Activated CD4-positive, alpha-beta T cell treated with anti-CD3 and anti-CD28 coated beads, Interleukin-2, amount 10 ng/mL, durations not matched to agents 7 days and 5 days (primary cell): ENCODE measurements at places on chromosomes 16 and 17.

DNA sequence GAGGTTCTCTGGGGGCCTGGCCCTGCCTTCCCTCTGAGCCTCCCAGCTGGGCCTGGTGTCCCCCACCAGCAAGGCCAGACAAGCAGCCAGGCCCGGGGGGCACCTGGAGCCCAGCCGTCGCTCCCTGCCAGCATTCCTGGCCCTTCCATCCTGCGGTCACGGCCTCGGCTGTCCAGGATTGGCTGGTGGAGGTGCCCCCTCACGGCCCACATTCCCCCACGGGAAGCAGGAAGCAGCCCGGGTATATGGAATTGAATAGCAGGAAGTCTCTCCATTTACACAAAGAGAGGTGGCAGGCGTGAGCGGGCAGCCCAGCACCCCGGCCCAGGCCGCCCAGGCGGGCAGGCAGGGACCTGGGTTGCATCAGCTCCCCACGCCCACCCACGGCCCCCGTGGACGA is 14.5 kb downstream of the TRAF7 start:
- DNase-seq: no peak

GRCh38 chr16:988471-989353 is 7.1 kb downstream of the SOX8 start:
- no peak for DNase-seq

DNA sequence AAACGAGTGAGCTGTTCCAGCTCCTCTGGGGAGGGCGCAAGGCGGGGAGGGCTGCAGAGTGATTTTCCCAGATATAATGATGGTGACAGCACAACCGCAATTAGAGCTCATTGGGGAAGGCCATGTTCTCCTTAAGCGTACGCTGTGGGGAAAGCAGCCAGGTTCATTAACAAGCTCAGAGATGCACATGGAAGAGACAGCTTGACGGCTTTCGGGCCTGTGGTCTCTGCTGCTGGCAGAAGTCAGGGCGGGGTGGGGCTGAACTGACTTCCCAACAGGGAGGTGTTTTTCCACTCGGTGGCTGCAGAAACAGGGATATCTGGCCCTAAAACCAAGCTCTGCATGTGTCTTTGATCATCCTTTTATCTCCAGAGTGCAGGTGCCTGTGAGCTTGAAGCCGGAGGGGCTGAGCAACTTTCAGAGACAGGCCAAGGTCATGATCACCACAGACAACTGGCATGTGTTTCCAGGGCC is 24.0 kb upstream of the CACNG1 start:
- no peak for DNase-seq

GRCh38 chr16:71870818-71871217 is 13.2 kb downstream of the ZNF821 start:
- DNase-seq: no peak

- no peak for DNase-seq
Observed at GRCh38 chr16:66171578-66171977, 194.9 kb upstream of the CDH5 start.

DNA sequence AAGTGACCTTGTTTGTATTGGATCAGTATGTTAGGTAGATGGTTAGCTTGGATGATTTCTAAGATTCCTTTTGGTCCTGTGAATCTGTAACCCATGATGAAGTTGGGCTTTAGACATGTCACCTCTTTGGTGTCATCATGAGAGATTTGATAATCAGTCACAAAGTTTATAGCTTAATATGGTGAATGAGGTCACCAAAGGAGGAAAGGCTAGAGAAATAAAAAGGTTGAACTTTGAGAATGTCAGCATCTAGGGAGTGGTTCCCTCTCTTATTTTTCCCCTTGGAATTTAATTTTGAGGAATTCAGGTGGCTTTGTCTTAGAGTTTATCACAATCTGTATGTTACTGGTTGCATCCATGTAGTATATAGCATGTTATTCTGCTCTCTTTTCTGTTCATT is 45.3 kb downstream of the NLK start:
- DNase-seq: no peak

DNA sequence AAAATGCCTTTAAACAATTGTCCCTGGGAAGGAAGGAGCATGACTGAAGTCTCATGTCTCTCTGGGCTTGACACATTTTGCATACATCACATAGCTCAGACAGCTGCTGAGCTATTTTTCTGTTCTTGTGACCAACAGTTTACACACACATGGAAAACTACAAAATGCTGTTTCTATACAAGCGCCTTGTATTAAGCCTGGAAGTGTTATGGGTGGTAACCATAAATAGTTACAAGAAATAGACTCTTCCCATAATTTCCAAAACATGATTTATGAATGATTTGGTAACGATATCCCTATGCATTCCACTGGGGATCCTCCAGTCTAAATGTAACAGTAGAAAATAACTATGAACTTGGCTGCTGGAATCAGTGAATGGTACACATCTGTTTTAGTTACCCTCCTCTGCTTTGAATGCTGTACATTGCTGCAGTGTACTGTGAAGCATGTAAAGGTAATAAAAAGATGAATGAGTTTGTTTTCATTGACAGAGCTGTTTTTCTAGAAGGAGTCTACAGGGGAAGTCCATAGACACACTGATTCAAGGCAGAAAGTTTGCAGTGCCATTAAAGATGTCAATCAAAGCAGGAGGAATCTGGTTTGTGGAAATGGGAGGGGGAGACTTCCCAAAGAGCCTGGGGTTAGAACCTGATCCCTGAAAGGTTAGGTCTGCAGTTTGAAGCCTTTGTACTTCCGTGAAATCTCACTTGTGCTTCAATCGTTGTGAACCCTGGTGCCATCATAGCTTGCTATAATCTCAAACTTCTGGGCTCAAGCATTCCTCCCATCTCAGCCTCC is 5.0 kb downstream of the ACSF2 start:
- DNase-seq: no peak

GRCh38 chr16:75130150-75130771 is 13.7 kb upstream of the LDHD start:
- DNase-seq: no peak

- no peak for DNase-seq
Observed at GRCh38 chr16:79182616-79183015, 417.9 kb downstream of the MAF start.

GRCh38 chr17:1379930-1380313 is 20.1 kb downstream of the YWHAE start:
- no peak for DNase-seq

GRCh38 chr16:1980030-1980769 is 1.1 kb downstream of the NOXO1 start:
- DNase-seq: no peak

DNA sequence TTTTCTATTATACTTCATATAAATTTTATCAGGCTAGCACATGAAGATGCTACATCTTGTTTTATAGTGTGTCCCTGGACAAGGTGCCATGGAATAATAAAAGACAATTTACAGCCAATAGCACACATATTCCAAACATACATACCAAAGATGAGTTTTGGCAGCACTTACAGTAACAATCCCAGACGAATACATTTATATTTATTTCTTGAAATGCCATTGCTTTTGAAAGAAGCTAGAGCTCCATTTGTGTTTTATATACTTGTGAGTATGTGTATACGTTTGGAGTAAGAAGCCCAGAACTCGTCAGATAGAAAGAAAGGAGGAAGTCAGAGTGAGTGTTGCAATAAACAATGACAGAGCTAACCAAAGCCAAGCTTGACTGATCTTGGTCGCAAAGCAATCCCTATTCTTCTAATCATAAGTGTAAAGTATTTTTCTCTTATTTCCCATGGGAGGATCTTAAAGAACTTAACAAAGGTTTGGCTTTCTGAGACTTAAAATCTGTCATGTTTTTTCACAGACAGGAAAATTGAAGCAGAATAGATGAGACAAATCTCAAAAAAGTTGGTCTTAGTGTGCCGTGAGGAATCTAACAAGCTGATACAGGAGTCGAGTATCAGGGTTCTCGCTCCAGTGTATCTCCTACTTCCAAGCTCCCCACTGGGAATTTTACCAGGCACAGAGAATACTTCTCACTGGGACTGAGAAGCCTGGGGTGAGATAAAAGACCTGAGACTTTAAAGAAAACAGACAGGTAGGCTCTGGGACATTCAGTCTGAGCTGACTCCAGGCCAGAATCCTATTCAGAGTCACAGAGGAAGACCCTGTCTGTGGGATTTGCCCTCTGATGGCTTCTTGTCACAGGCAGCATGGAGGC is 175.4 kb downstream of the AATF start:
- no peak for DNase-seq

DNA sequence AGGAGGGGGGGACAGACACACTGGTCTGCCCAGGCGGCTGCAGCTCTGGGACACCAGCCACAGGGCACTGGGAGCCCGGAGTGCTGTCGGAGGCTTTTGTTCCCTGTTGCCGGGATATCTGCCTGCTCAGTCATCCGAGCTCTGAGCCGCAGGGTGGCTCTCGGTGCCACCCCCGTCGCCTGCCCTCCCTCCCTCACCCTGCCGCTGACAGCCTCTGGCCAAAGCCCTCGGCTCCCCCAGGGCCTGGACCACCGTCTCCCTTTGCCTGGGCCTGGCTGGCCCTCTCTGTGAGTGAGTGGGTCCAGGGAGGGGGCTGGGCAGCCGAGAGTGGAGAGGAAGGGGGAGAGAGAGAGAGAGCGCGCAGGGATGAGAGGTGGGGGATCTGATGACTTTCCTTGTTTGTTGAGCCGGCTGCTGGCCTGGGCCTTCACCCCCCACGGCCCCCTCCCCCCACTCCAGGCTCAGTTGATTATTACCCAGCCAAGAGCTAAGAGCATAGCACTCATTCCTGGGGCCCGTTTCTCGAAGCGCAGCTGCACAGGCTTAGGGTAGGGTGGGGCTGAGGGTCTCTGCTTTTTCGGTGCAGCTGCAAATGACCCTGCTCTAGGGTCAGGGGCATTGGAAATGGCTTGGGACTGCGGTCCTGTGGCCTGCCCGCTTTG is 2.7 kb downstream of the FOXJ1 start:
- no peak for DNase-seq

DNA sequence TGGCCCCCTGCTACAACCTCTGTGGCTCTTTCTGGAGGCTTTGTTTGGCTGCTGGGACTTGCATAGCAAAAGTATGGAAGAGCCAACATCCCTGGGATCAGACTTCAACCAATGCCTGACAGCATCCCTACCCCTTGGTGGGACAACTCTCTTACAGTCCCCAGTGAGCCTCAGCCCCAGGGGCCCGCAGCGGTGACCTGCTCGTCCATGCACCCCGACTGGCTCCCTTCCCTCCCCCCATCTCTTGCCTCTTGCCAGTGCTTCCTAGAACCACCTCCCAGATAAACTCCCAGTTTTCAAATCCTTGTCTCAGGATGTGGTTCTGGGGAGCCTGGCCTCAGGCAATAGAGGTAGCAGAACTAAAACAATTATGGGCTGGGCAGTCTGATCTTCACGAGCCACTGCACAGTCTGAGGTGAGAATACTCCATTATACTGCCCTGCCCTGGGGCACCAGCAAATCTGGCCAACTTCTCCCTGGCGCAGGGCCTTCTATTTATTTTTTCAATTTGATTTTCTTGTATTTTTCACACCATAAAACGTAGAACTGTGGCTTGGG is 86.6 kb upstream of the BRD7 start:
- no peak for DNase-seq

GRCh38 chr17:2560658-2561057 is 32.8 kb upstream of the PAFAH1B1 start:
- DNase-seq: no peak

DNA sequence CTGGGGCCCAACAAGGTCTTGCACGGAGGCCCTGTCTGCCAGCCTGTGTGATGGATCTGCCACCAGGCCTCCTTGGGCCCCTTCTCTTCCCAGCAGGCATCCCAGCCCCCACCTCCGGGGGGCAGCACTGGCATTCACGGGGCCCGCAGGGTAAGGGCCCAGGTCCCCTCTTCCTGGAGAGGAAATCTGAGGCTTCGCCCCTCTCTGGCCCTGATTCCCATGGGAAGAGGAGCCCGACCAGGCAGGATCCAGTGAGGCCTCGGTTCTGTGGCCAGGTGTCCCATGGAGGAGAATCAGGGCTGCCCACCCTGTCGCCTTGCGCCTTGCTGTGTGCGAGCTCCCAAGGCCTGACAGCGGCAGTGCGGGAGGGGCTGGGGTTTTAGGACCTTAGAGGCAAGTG is 48.4 kb downstream of the PDPK1 start:
- peak; percentile 5 for DNase-seq

GRCh38 chr17:72422505-72423285 is 301.9 kb downstream of the SOX9 start:
- DNase-seq: no peak

- DNase-seq: no peak
Observed at GRCh38 chr17:17636272-17636885, 44.9 kb upstream of the PEMT start.

GRCh38 chr16:23174622-23175021 is 7.9 kb upstream of the SCNN1G start:
- no peak for DNase-seq

DNA sequence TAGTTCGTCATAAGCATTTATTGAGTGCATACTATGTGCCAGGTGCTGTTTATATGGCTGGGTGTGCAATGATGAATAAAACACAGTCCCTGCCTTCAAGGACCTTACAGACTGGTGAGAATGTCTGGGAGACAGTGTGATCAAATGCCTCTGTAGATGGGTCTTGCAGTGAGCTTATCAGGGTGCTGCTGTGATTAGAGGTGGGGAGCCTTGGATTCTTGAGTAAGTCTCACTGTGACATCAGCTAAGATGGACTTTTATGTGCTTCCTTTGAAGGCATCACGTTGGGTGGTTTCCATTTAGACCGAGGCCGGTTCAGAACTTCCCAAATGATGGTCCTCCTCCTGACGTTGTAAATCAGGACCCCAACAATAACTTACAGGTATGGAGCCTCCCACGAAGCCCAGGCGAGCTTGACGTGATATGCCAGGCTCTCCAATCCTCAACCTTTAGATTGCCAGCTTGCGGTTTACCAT is 10.0 kb downstream of the HERPUD1 start:
- no peak for DNase-seq

- no peak for DNase-seq
Observed at GRCh38 chr17:1111599-1112443, 68.0 kb downstream of the ABR start.

GRCh38 chr17:1714980-1715802 is 5.0 kb upstream of the TLCD2 start:
- DNase-seq: peak; percentile 43

- DNase-seq: no peak
Observed at GRCh38 chr16:56998861-56999260, 9.5 kb downstream of the NLRC5 start.
